ENCODE measurements at places on chromosomes 11 and 22. TPM values are rescaled to one million over a fixed set of nuclear protein-coding genes. Genes with fewer than 3 reads are reported as not detected.
A peak's percentile ranks its signal among the peaks of the same experiment; 100 is the strongest.

- H3K27me3 ChIP-seq: no peaks in the 10 kb centered on the region
- H3K4me1 ChIP-seq: peaks cover 20% of the 10 kb centered on the region
- peak; percentile 51 for DNase-seq
- H3K27ac ChIP-seq: peak overlapping the region; percentile 31
These were observed 101.0 kb downstream of the PTPRJ start for GRCh38 chr11:48081151-48082010.

DNA sequence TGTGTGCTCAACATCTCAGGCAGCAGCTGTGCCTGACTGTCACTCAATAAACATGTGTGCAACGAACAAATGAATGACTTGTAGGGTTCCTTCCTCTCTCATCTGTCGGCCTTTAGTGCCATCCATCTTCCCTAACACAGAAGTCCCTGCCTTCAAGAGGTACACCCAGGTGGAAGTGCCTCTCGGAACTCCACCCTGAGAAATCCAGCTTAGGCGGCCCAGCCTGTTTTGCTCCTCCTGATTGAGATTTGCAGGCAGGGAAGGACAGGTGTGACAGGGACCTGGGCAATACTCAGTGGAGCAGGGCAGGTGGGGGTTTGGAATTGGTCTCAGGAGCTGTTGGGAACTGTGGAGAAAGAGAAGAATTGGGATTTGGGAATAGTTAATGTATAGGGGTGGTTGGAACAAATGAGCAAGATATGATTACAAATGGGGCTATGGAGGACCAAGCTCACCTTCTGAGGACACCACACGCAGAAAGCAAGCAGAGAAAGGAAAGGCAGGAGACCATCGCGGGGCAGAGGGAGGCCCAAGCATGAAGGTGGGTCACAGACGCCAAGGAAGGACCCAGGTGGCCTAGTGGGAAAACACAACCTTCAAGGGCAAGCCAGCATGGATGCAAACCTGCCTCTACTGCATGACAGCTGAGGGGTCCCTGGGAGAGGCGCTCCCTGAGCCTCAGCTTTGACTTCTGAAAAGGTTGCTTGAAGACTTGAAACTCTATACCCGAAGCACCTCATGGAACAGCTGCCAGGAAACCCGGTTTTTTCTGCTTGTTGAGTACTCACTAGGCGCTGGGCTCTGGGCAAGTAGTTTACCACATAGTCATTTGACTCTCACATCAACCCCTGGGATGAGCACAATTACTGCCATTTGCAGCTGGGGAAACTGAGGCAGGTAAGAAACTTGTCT lies 40.9 kb upstream of the ANO1 start:
- H3K27me3 ChIP-seq: no peaks in the 10 kb centered on the region
- no peaks in the 10 kb centered on the region for H3K4me1 ChIP-seq
- H3K4me3 ChIP-seq: no peak overlapping the region
- no peak for DNase-seq

DNA sequence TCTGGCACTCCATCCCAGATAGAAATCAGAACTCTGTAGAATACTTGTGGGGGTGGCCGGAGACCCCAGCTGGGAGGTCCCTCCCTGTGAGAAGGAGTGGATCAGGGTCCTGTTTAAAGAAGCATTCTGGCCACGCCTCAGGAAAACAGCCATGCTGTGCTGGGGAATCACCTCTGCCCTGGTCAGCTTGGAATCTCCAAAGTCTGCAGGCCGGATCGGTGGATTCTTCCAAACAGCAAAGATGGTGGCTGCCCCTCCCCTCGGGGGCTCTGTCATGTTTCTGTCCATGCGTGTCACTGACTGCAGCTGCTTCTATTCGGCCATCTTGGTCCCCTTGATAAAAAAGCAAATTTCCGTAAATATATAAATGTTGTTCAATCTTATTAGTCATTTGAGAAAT lies 365.9 kb downstream of the JRKL start:
- no peak overlapping the region for H3K27ac ChIP-seq
- no peaks in the 10 kb centered on the region for H3K36me3 ChIP-seq
- DNase-seq: no peak
- H3K27me3 ChIP-seq: no peaks in the 10 kb centered on the region
- no peaks in the 10 kb centered on the region for H3K4me1 ChIP-seq

DNA sequence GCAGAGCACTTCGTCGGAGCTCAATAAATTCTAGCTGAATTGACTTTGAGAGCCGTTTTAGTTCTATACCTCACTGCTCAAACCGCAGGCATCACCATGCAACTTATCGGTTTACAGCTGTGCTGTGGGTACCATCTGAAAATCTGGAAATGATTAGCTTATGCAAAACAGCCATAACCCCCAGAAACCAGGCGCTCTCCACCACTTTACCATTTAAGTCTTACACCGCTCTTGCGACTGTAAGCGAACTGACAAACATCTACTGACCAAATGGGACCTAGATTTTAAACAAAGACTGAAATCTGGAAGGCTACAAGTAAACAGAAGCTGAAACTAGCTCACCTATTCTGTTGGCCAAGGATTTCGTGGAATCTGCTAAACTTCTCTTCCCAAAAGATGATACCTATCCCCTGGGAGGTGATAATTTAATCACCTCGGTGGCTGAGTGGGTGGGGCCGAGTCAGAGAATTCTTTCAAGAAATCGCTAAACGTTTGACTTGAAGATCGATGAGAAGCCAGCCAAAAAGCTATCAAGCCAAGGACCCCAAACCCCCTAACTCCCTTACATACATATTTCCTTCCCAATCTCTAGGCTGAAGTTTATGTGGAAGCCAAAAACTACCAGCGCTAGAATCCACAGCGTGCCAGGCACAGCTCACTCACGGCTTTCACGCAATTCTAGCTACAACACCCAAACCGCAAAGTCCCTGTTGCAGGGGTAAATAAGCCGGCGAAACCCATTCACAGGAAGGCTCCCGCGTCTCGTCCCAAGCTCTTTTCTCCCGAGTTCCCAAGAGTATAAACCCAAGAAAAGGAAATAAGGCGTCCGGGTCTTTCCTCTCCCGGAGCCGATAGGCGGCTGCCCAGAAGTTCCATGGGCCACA lies 644 bp downstream of the SPTY2D1 start:
- H3K27ac ChIP-seq: peak overlapping the region; percentile 95
- peaks cover 20% of the 10 kb centered on the region for H3K4me1 ChIP-seq
- no peaks in the 10 kb centered on the region for H3K36me3 ChIP-seq
- DNase-seq: no peak

GRCh38 chr22:48403521-48404403 lies 1423.9 kb downstream of the BRD1 start:
- H3K4me1 ChIP-seq: no peaks in the 10 kb centered on the region
- H3K27ac ChIP-seq: no peak overlapping the region
- no peak overlapping the region for H3K4me3 ChIP-seq
- no peak for DNase-seq
- no peaks in the 10 kb centered on the region for H3K36me3 ChIP-seq
- H3K27me3 ChIP-seq: no peaks in the 10 kb centered on the region

OR4D9 gene
- not detected for total RNA-seq

Data from lower lobe of right lung (tissue), 2 donors.